ENCODE measurements at places on chromosomes 12 and 14. TPM values are rescaled to one million over a fixed set of nuclear protein-coding genes. Genes with fewer than 3 reads are reported as not detected.

Gene STAT6
- total RNA-seq, result 44.9 TPM

Gene TMEM121
- 8.7 TPM for total RNA-seq

Gene NELL2
- 0.06 TPM for total RNA-seq

Gene NRL
- total RNA-seq, result 1.1 TPM

Gene IKZF4
- total RNA-seq, result 1.7 TPM

Gene AMN
- 0.39 TPM for total RNA-seq

Gene LRTM2
- 0.05 TPM for total RNA-seq

Gene BCL2L14
- total RNA-seq, result not detected

Gene MTRFR
- 17.4 TPM for total RNA-seq

Gene KMT2D
- 30.1 TPM for total RNA-seq

Gene UBE3B
- 14.6 TPM for total RNA-seq

Gene TUBA1B
- 2,452 TPM for total RNA-seq

Gene GCH1
- 3.0 TPM for total RNA-seq

Gene POTEM
- total RNA-seq, result not detected

Gene RAB21
- 50.6 TPM for total RNA-seq

Gene RPS26
- 702 TPM for total RNA-seq

Gene LRRC10
- not detected for total RNA-seq

Gene LRRC43
- total RNA-seq, result not detected

Gene PPP1R13B
- 4.2 TPM for total RNA-seq

Gene FBLN5
- total RNA-seq, result 3.3 TPM

Gene GPD1
- total RNA-seq, result 0.17 TPM

Gene GPR65
- total RNA-seq, result not detected

Gene TRMT5
- 15.3 TPM for total RNA-seq

Gene RIPK3
- not detected for total RNA-seq

Gene SIRT4
- 0.64 TPM for total RNA-seq

Gene PTCSC3
- not detected for total RNA-seq

Gene MSRB3
- total RNA-seq, result 21.0 TPM

Gene B4GALNT1
- 42.6 TPM for total RNA-seq

Gene NKX2-1
- total RNA-seq, result not detected
